ENCODE measurements at places on chromosomes 6 and 20. TPM values are rescaled to one million over a fixed set of nuclear protein-coding genes. Genes with fewer than 3 reads are reported as not detected.

HSPA1L gene
- 2.0 TPM for total RNA-seq

SLC32A1 gene
- total RNA-seq = not detected

ADRM1 gene
- total RNA-seq = 101 TPM

GPR63 gene
- 1.5 TPM for total RNA-seq

SSTR4 gene
- not detected for total RNA-seq

DEFB125 gene
- not detected for total RNA-seq

FBXO30 gene
- 5.0 TPM for total RNA-seq

NHLRC1 gene
- total RNA-seq = 0.10 TPM

CCNC gene
- total RNA-seq = 59.9 TPM

SRMS gene
- total RNA-seq = not detected

LPA gene
- total RNA-seq = not detected

SLC17A1 gene
- total RNA-seq = not detected

LHFPL5 gene
- not detected for total RNA-seq

HLA-DQA2 gene
- total RNA-seq = not detected

RHAG gene
- total RNA-seq = not detected

LAMA5 gene
- 0.78 TPM for total RNA-seq

CBLN4 gene
- not detected for total RNA-seq

BANF2 gene
- total RNA-seq = not detected

TDRD6 gene
- total RNA-seq = not detected

FERMT1 gene
- 0.05 TPM for total RNA-seq

PSORS1C1 gene
- total RNA-seq = not detected

CNKSR3 gene
- 0.12 TPM for total RNA-seq

TPD52L2 gene
- 70.8 TPM for total RNA-seq

COX4I2 gene
- not detected for total RNA-seq

FOXQ1 gene
- total RNA-seq = not detected

Measured in activated CD4-positive, alpha-beta memory T cell treated with anti-CD3 and anti-CD28 coated beads for 36 hours (primary cell).